ENCODE measurements at places on chromosomes 1 and 21.

DNA sequence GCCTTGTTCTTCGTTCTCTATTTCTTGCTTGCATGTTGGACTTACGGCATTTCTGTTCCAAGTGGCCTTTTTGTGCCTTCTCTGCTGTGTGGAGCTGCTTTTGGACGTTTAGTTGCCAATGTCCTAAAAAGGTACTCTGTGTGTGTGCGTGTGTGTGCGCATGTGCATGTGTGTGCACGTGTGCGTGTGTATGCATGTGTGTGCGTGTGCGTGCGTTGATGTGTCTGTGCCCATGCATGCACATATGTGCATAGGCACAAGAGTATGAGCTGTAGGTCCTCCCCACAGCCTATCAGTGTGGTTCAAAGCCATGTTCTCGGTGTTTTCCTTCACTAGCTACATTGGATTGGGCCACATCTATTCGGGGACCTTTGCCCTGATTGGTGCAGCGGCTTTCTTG lies 13.7 kb downstream of the NPPA start:
- no peak for DNase-seq

GRCh38 chr1:97041026-97041425 lies 319.4 kb downstream of the PTBP2 start:
- no peak for DNase-seq

- DNase-seq, result peak; percentile 65
These were observed 119.2 kb downstream of the ITSN1 start for GRCh38 chr21:33761441-33762036.

DNA sequence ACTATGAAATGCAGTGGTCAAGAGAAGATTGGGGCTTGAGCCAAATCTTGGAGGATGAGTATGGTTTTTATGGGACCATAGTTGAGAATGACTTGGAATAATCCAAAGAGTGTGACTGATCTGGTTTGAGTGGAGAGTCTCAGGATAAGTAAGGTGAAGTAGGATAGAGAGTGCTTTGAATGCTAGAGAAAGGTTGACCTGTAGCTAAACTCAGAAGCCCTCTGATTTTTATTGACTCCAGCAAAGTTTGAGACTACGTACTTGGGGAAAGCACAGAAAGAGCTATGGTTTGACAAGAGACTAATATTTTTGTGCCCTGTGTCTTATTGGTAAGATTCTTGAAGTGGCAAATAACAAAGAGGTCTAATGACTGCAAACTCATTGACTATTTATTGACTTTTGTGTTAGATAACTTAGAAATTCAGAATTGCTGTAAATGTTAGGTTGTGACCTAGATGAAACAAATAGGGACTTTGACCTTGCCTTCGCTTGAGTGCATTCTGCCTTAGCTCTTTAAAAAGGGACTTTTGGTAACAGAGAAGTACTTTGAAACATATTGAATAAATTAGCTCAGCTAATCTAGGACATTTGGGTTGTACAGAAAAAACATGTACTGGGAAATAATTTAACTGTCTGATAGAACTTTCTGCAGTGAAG lies 35.1 kb downstream of the UAP1 start:
- DNase-seq, result no peak

DNA sequence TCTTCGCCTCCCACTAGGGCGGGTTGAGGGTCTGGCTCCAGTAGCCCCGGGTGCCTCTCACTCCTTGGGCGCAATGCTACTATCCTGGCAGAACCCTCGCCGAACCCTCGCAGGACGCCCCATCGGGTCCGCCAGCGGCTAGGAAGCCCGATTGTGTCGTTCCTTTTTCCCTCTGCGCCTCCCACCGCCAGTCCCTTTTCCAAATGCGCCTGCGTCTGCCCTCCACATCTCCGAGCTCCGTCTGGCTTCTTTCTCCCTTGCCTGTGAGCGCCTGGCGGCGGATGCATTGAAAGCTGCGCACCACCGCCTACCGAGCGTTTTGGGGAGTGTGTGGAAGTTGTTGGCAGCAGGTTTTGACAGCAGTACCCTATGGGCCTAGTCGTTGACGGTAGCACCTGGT lies 1.0 kb upstream of the DIRAS3 start:
- peak; percentile 4 for DNase-seq

- no peak for DNase-seq
These were observed 1.2 kb upstream of the TFF1 start for GRCh38 chr21:42367367-42368165.

GRCh38 chr1:113856401-113856790 lies 15.1 kb downstream of the PTPN22 start:
- DNase-seq, result no peak

GRCh38 chr1:200452850-200453552 lies 43.2 kb upstream of the ZNF281 start:
- DNase-seq, result no peak

- no peak for DNase-seq
These were observed 46.6 kb downstream of the NEK7 start for GRCh38 chr1:198203434-198203833.

DNA sequence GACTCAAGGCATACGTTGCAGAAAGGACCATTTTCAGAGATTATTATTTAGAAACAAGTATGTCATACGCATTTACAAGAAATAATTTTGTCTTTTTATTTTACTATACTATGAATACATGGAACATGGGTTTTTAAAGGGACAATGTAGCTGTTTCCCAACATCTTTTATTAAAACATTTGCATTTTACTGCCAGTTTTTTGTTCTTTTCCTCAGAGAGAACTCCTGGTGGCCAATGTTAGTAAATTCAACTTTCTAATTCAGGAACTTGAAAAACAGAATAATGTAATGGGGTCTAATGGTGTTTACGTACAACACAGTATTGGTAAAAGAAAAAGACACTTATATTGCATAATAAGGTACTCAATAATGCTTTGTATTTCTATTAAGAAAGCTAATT lies 14.9 kb downstream of the PRDM2 start:
- peak; percentile 31 for DNase-seq

GRCh38 chr1:156897078-156897825 lies 3.7 kb downstream of the PEAR1 start:
- DNase-seq, result no peak

DNA sequence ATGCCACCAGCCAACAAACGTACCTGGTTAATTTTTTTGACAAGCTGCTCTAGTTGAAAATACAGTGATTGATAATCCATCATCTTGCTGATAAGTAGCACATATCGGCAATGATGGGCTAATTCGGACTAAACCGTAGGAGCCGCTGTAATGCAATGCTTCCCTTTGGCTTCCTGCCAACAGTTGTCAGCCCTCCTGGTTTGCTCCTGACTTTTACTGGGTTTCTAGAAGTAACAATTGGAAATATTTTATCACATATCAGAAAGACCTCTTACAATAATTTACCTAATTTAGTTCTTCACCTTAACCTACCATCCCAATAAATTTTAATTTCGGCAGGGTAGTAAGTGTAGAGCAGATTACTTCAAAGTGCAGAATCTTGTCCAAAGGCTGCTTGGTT lies 148.5 kb downstream of the DHRS3 start:
- DNase-seq, result no peak

GRCh38 chr1:91553177-91553591 lies 52.5 kb downstream of the CDC7 start:
- DNase-seq, result peak; percentile 48

DNA sequence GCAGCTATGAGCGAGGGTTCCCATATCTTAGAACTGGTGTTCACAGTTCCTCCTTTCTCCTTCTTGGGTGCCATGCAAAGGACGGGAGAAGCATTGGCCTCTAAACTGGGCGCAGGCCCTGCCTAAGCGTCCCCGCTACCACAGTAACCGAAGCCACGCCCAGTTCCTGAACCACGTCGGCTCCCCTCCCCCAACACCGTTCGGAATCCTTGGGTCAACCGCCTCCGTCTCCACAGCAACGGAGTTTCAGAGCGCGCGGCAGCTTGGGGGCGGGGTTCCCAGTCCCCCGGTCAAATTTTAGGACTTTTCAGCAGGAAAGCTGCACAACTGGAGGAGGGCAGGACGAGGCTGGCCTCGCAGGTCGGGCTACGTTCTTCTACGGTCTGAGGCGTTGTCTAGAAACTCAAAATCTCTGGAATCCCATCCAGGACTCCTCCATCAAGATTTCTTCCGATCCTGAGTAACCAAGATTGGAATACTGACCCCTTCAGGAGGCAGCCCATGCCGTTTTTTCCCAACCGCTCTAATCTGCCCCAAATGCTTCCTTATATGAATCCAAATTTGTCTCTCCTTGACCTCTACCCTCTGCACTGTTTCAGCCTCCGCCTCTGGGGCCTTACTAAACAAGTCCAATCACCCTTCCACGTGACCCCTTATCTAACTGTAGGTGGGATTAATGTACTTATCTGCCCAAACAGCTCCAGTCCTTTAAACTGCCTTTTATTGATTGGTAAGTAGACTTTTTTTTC lies at the start of gene SPAG17:
SPAG17 (minus strand) TSS at position 145 of the 749 bp plus-strand sequence; CDS start at position 74, 71 bp downstream.
- DNase-seq, result peak; percentile 30

- peak; percentile 42 for DNase-seq
These were observed 38.7 kb downstream of the ELF3 start for GRCh38 chr1:202049129-202049528.

GRCh38 chr1:22776035-22776613 lies 65.5 kb downstream of the EPHB2 start:
- DNase-seq, result peak; percentile 22

DNA sequence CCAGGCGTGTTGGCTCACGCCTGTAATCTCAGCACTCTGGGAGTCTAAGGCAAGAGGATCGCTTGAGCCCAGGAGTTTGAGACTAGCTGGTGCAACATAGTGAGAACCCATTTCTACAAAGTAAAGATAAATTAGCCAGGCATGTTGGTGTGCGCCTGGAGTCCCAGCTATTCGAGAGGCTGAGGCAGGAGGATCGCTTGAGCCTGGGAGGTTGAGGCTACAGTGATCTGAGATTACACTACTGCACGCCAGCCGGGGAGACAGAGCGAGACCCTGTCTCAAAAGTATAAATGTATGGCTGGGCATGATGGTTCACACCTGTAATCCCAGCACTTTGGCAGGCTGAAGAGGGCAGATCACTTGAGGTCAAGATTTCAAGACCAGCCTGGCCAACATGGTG lies 51.5 kb upstream of the LBR start:
- DNase-seq, result no peak

DNA sequence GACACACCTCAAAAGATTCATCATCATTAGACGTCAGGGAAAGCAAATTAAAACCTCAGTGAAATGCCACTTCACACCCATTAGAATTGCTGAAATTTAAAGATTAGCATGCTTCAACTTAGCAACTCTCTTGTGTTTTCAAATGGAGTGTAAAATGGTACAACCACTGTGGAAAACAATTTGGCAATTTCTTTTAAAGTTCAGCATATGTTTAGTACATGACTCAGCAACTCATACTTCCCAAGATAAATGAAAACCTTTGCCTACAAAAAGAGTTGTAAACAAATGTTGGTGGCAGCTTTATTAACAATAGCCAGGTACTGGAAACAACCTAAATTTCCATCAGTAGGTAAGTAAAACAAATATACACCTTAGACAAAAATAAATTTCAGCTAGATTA lies 42.7 kb downstream of the ST3GAL3 start:
- DNase-seq, result no peak

- no peak for DNase-seq
These were observed 53.8 kb upstream of the SGIP1 start for GRCh38 chr1:66480162-66480561.

GRCh38 chr1:8878448-8878697 lies at the start of gene ENO1:
Gene ENO1 (minus strand): TSS chr1:8878686. CDS start chr1:8874908, 3,778 bp downstream.
- no peak for DNase-seq
